Epithelial cell of alveolus of lung (primary cell): ENCODE measurements at places on chromosomes 1 and 21. TPM values are rescaled to one million over a fixed set of nuclear protein-coding genes. Genes with fewer than 3 reads are reported as not detected.

The FGR gene
- not detected in 2 replicates for total RNA-seq

The ESRRG gene
- total RNA-seq, result 0.65 and 0.96 TPM in 2 replicates

The HSPB7 gene
- 0.26 and 0.32 TPM in 2 replicates for total RNA-seq

The IGSF3 gene
- total RNA-seq, result 0.32 and 1.8 TPM in 2 replicates

The OBSCN gene
- 2.1 and 7.4 TPM in 2 replicates for total RNA-seq

The HENMT1 gene
- 0.64 and 3.7 TPM in 2 replicates for total RNA-seq

The RORC gene
- not detected in 2 replicates for total RNA-seq

The FAM110D gene
- total RNA-seq, result under 0.01 TPM in 1 of 2 replicates, not detected in the other

The SEMA6C gene
- total RNA-seq, result 1.7 and 5.5 TPM in 2 replicates

The PLA2G2C gene
- not detected in 2 replicates for total RNA-seq

The CD84 gene
- not detected in 2 replicates for total RNA-seq

The RIPPLY3 gene
- total RNA-seq, result 0.13 TPM in 1 of 2 replicates, not detected in the other

The OR10J1 gene
- total RNA-seq, result not detected in 2 replicates

The DNASE2B gene
- total RNA-seq, result not detected in 2 replicates

The CFHR2 gene
- not detected in 2 replicates for total RNA-seq

The KCNE1 gene
- not detected in 2 replicates for total RNA-seq

The LCE4A gene
- total RNA-seq, result not detected in 2 replicates

The MRPS6 gene
- total RNA-seq, result 5.2 and 18.2 TPM in 2 replicates

The U2AF1 gene
- 24.0 and 27.0 TPM in 2 replicates for total RNA-seq

The CD53 gene
- not detected in 2 replicates for total RNA-seq

The SGIP1 gene
- total RNA-seq, result 6.3 and 22.8 TPM in 2 replicates

The RHCE gene
- total RNA-seq, result 0.56 and 1.3 TPM in 2 replicates

The KIAA0040 gene
- total RNA-seq, result 0.16 and 0.52 TPM in 2 replicates

The MTARC1 gene
- total RNA-seq, result 1.2 and 4.6 TPM in 2 replicates

The ALPL gene
- 0.13 and 1.7 TPM in 2 replicates for total RNA-seq

The PADI6 gene
- total RNA-seq, result not detected in 2 replicates

The OR2G6 gene
- not detected in 2 replicates for total RNA-seq

The NEGR1 gene
- total RNA-seq, result 3.1 and 3.2 TPM in 2 replicates

The CELA3B gene
- total RNA-seq, result not detected in 2 replicates

The LINGO4 gene
- not detected in 2 replicates for total RNA-seq

The FMN2 gene
- 0.08 and 0.39 TPM in 2 replicates for total RNA-seq

The MTMR11 gene
- total RNA-seq, result 6.9 and 9.5 TPM in 2 replicates

The ERICH3 gene
- total RNA-seq, result not detected in 2 replicates

The STPG1 gene
- total RNA-seq, result 3.6 and 4.2 TPM in 2 replicates

The OR2T35 gene
- not detected in 2 replicates for total RNA-seq

The BSND gene
- not detected in 2 replicates for total RNA-seq

The MDM4 gene
- 7.0 and 20.3 TPM in 2 replicates for total RNA-seq

The C1orf87 gene
- 1.0 TPM in 1 of 2 replicates, not detected in the other for total RNA-seq

The PLEKHG5 gene
- total RNA-seq, result 5.3 and 15.7 TPM in 2 replicates

The EFNA3 gene
- total RNA-seq, result 1.7 and 1.9 TPM in 2 replicates

The CCDC18 gene
- 4.6 and 9.2 TPM in 2 replicates for total RNA-seq

The LCE3E gene
- not detected in 2 replicates for total RNA-seq

The SH3BGRL3 gene
- 89.3 and 181 TPM in 2 replicates for total RNA-seq
